ENCODE measurements at places on chromosomes 5 and 9. TPM values are rescaled to one million over a fixed set of nuclear protein-coding genes. Genes with fewer than 3 reads are reported as not detected.

- H3K4me1 ChIP-seq, result no peaks in the 10 kb centered on the region
- H3K27me3 ChIP-seq, result peaks cover 48% of the 10 kb centered on the region
- H3K36me3 ChIP-seq, result no peaks in the 10 kb centered on the region
- H3K4me3 ChIP-seq, result no peak overlapping the region
- no peak overlapping the region for H3K27ac ChIP-seq
Measured at GRCh38 chr9:90943341-90943740, 141.7 kb downstream of the SYK start.

DNA sequence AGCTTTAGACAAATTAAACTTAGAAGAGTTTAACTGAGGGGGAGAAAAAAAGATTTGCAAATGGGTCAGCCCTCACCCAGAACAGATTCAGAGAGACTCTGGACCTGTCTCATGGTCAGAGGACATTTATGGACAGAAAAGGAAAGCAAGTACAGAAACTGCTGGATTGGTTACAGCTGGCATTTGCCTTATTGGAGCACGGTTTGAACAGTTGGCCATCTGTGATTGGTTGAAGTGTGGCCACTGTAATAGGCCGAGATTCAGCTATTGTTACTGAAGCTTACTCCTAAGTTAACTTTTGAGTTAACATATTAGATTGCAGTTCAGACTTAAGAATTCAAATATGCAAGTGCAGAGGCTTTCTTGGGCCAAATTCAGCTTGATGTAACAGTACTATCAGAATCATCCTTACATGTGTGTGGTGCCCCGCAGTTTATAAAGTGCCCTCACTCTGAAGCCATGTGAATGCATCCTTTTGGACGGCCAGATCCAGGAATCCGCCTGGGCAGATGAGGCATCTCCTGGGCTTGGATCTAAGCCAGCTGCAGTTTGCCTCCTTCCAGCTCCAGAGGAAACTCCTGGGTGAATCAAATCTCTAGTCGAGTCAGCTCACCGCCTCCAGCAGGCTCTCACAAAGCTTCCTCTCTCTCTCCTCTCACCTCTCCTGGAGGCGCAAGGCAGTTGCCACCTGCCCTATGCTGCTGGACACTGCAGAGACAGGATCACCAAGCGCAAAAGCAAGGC is 165.2 kb downstream of the ADAMTS12 start:
- peak overlapping the region; percentile 65 for H3K27ac ChIP-seq
- peak; percentile 79 for DNase-seq
- no peaks in the 10 kb centered on the region for H3K27me3 ChIP-seq
- H3K4me1 ChIP-seq, result peaks cover 27% of the 10 kb centered on the region
- no peaks in the 10 kb centered on the region for H3K36me3 ChIP-seq

- H3K27me3 ChIP-seq, result no peaks in the 10 kb centered on the region
- H3K27ac ChIP-seq, result no peak overlapping the region
- no peak overlapping the region for H3K4me3 ChIP-seq
- DNase-seq, result no peak
Measured at GRCh38 chr5:56161439-56161823, 71.7 kb downstream of the ANKRD55 start.

- H3K36me3 ChIP-seq, result no peaks in the 10 kb centered on the region
- H3K27ac ChIP-seq, result no peak overlapping the region
- no peaks in the 10 kb centered on the region for H3K27me3 ChIP-seq
- no peak for DNase-seq
- peaks cover 7% of the 10 kb centered on the region for H3K4me1 ChIP-seq
Measured at GRCh38 chr5:75668445-75668844, 48.8 kb downstream of the POC5 start.

DNA sequence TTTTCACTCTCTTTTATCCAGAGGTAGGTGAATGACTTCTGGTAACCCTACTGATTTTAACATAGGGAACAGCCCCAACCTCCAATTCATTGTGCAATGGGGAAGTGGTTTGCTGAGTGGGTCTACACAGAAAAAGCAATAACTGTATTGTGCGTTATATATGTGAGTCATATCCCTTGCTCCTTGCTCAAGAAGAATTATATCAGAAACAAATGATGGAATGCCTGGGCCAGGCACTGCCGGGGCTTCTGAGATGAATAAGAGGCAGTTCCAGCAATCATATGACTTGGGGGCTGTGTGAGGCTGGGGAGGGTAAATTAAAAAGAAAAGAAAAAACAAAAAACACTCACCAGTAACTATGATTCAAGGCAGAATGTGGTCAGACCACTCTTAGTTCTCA is 79.2 kb upstream of the ABCA1 start:
- H3K4me1 ChIP-seq, result peaks cover 15% of the 10 kb centered on the region
- H3K4me3 ChIP-seq, result peak overlapping the region; percentile 41
- peak overlapping the region; percentile 91 for H3K27ac ChIP-seq
- H3K27me3 ChIP-seq, result no peaks in the 10 kb centered on the region

- H3K27ac ChIP-seq, result no peak overlapping the region
- H3K27me3 ChIP-seq, result peaks cover 11% of the 10 kb centered on the region
- no peak for DNase-seq
- H3K4me3 ChIP-seq, result no peak overlapping the region
- H3K4me1 ChIP-seq, result peaks cover 6% of the 10 kb centered on the region
- H3K36me3 ChIP-seq, result no peaks in the 10 kb centered on the region
Measured at GRCh38 chr5:138597661-138598400, 22.6 kb upstream of the HSPA9 start.

DNA sequence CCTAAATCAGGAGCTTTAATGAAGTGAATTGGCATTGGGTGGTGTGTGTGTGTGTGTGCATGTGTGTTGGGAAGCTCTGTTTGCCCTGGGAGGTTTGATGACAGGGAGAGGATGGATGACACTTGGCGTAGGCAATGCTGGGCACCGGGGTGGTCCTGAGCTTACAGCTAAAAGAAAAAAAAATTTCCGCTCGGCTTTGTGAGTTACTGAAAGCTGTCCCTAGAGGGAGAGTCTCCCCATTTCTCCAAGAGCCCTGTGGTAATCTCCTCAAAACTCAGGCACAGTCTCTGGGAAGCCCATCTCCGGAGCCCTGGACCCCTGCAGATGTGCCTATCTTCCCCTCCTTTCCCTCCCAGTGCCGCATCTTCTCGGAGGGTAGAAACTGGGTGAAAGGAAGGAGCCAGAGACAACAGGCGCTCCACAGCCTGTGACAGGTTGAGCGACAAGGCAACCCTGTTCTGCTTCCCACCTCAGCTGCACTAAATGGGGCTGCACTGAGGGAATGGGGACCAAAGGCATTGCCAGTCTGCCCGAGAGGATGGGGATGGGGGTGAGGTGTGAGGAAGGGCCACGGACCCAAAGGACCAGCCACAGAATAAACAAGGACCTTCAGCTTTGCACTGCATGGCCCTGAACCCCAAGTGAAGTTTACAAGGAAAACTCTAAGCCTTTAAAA is 35.8 kb upstream of the TIFAB start:
- no peak for DNase-seq
- H3K27me3 ChIP-seq, result peaks cover 15% of the 10 kb centered on the region
- H3K36me3 ChIP-seq, result no peaks in the 10 kb centered on the region

DNA sequence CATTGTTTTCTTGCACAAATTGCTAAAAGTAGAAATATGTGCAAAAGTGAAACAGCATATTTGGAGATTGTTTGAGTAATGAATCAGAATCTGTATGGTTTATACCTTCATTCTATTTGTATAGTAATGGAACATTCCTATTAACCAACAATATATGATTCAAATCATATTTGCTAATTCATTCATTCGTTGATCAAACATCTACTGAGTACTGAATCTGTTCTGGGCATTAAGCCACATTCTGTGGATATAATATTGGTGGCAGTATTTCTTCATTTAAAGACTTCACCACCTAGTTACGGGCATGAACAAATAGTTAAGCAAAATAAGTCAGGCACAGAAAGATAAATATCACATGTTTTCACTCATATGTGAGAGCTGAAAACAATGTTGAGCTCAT is 385.7 kb downstream of the MTRR start:
- no peak overlapping the region for H3K4me3 ChIP-seq
- no peaks in the 10 kb centered on the region for H3K27me3 ChIP-seq

DNA sequence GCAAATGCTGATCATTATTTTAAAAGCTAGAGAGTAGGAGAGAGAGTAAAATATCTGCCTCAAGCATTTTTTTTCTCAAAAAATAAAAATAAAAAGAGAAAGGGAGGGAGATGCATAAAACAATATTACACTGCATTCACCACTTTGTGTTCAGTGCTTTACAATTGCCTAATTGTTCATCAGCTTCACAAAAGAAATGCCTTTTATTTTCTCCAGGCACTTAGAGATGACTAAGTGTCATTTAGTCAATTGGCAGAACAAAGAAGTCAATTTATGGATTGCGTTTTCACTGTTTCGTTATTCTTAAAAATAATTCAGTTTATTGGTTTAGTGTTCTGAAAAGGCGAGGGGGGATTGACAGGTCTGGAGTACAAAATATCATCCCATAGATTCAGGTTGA is 232.5 kb upstream of the CCNH start:
- H3K27me3 ChIP-seq, result no peaks in the 10 kb centered on the region
- no peak overlapping the region for H3K4me3 ChIP-seq
- H3K27ac ChIP-seq, result no peak overlapping the region
- no peaks in the 10 kb centered on the region for H3K4me1 ChIP-seq
- H3K36me3 ChIP-seq, result no peaks in the 10 kb centered on the region
- DNase-seq, result no peak

- H3K4me3 ChIP-seq, result no peak overlapping the region
- H3K4me1 ChIP-seq, result peaks cover 25% of the 10 kb centered on the region
- H3K27me3 ChIP-seq, result no peaks in the 10 kb centered on the region
- no peak for DNase-seq
Measured at GRCh38 chr5:159749146-159749545, 167.1 kb upstream of the ADRA1B start.

DNA sequence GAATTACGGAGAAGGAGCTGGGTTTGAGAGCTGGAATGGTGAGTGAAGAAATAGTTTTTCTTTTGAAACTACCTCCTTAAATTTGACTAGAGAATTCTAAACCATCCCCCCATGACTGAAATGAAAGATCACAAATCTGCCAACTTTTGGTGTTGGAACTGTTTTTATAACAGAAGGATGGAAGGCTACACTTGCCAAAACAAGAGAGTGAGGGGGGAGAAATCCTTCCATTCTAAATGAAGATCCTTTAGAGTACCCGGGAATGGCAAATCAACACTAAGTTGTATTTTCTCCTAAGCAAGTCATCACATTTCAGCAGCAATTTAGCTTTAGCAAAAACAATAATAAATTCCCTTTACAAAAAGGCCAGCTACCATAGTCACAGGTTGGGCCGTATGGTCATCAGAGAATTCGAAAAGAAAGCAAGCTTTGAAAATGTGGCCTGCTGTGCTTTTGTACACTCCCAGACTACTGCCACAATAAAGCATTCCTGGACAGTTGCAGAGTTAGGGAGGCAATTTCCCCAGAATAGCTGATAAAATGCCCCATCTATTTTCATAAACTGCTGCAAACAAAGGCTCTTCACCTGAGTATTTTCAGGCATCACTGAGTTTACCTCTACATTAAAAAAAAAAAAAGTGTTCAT is 25.0 kb upstream of the FREM1 start:
- no peak overlapping the region for H3K27ac ChIP-seq
- H3K27me3 ChIP-seq, result no peaks in the 10 kb centered on the region
- H3K4me3 ChIP-seq, result no peak overlapping the region
- no peaks in the 10 kb centered on the region for H3K36me3 ChIP-seq
- no peaks in the 10 kb centered on the region for H3K4me1 ChIP-seq

DNA sequence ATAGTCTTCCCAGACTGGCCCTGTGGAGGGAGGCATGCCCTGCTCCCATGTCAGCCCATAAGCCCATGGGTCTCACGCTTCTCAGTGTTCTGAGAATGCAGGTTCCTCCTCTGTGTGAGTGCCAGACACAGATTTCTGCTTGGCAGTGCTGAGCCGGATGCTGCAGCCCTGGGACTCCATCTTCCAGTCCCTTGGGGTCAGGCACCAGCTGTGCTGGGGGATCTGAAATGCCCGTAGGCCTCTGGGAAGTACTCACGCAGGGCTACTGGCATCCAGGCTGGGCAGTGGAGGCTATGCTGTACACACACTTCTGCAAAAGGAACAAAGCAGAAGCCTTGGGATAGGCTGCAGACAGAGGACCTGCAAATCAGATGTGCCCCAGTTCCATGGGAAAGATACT is 1944.6 kb downstream of the EFNA5 start:
- H3K27me3 ChIP-seq, result no peaks in the 10 kb centered on the region
- H3K27ac ChIP-seq, result no peak overlapping the region
- H3K36me3 ChIP-seq, result no peaks in the 10 kb centered on the region
- H3K4me3 ChIP-seq, result no peak overlapping the region
- DNase-seq, result no peak

DNA sequence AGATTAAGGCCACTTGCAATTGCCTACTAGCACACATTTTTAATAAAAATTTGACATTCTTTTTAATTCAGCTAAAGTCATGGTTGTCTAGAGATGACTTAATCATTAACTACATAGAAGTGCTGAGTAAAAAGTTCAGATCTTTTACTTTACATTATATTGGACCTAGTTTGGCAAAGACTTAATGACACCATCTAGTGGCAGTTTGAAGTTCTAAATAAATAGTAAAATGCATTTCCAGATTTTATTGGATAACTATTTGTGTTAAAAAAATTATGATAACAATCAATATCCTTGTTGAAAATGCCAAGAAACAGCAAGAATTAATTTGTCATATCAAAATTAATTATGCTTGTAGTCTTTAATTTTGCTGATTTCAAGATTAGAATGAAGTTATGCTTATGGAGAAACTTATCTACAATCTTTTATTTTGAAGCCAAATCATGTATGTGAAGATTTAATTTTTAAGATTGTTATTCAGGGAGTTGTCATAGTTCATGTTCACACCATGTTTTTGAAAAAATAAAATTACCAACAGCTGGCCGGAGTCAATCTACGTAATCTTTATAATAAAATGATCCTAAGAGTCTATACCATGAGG is 69.6 kb upstream of the PJA2 start:
- H3K36me3 ChIP-seq, result no peaks in the 10 kb centered on the region
- H3K27ac ChIP-seq, result no peak overlapping the region
- H3K4me3 ChIP-seq, result no peak overlapping the region

GRCh38 chr9:128701227-128701854 is 962 bp upstream of the PKN3 start:
- H3K27me3 ChIP-seq, result no peaks in the 10 kb centered on the region
- DNase-seq, result peak; percentile 41
- H3K36me3 ChIP-seq, result peaks cover 10% of the 10 kb centered on the region
- no peak overlapping the region for H3K4me3 ChIP-seq
- H3K4me1 ChIP-seq, result peaks cover 4% of the 10 kb centered on the region
- H3K27ac ChIP-seq, result no peak overlapping the region

DNA sequence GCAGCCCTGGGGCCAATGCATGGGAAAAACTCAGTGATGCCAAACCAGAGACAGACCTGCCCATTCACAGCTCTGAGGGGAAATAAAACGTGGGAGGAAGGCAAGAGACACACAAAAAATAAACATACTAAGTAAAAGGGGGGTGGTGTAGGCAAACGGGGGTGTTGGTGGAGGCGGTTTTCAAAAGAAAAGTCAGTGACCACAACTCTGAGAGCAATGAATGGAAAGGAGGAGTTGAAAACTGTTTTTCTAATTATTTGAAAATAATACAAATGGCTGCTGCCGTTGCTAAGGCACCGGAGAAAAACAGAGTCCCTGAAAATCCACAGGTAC is 293.5 kb downstream of the EFNA5 start:
- no peak for DNase-seq
- no peak overlapping the region for H3K27ac ChIP-seq
- H3K4me1 ChIP-seq, result peaks cover 12% of the 10 kb centered on the region
- no peaks in the 10 kb centered on the region for H3K27me3 ChIP-seq
- no peak overlapping the region for H3K4me3 ChIP-seq
- no peaks in the 10 kb centered on the region for H3K36me3 ChIP-seq

Gene PCDHB11
- total RNA-seq, result 1.1 TPM

Gene DMRT3
- not detected for total RNA-seq

Gene PCA3
- 0.36 TPM for total RNA-seq

Gene GPX3
- total RNA-seq, result 8.8 TPM

Gene AHRR
- total RNA-seq, result 52.2 TPM

Gene PPP3R2
- total RNA-seq, result not detected

Gene POLK
- 34.7 TPM for total RNA-seq

Gene ITGA2
- 2.7 TPM for total RNA-seq

Gene PRDM9
- not detected for total RNA-seq

Gene CDC20B
- not detected for total RNA-seq

Gene SLC6A3
- not detected for total RNA-seq

Gene TMC1
- not detected for total RNA-seq

Gene IL3
- total RNA-seq, result not detected

Gene SLC22A4
- total RNA-seq, result 3.8 TPM

Measured in osteoblast (primary cell).